ENCODE measurements at places on chromosomes 7 and 10. TPM values are rescaled to one million over a fixed set of nuclear protein-coding genes. Genes with fewer than 3 reads are reported as not detected.

DNA sequence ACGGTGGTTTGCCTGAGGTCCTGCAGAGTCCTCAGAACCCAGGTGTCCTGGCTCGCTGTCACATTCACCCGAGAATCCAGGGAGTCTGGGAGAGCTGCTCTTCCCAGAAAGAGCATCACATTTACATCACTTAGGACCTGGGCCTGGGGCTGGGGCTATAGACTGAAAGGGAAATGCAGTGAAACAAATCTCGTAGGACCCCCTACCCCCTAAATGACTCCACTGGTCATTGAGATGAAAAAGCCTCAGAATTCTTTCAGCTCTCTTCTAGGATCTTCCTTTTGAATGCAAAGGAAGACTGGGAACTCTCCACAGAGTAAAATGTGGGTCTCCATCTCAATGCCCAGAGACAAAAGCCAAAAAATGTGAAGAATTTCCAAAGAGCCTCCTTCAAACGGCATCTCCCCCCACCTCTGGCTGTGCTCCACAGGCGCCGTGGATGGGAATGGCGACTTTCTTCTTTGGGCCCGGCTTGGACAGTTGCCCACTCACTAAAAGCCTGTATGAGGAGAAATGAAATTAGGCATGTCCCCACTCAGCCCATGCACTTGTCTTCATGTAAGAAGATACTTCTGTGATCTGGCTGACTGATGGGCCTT, 49.0 kb upstream of the PODXL start:
- no peak for DNase-seq
- no peak overlapping the region for H3K27ac ChIP-seq
- no peaks in the 10 kb centered on the region for H3K36me3 ChIP-seq
- no peak overlapping the region for H3K4me3 ChIP-seq

GRCh38 chr7:77209479-77210139, 10.0 kb upstream of the FGL2 start:
- no peaks in the 10 kb centered on the region for H3K27me3 ChIP-seq
- H3K4me3 ChIP-seq: no peak overlapping the region
- no peak overlapping the region for H3K27ac ChIP-seq
- H3K36me3 ChIP-seq: no peaks in the 10 kb centered on the region

GRCh38 chr7:98745722-98746318, 124.0 kb downstream of the TMEM130 start:
- no peaks in the 10 kb centered on the region for H3K27me3 ChIP-seq
- no peak overlapping the region for H3K4me3 ChIP-seq
- peak; percentile 87 for DNase-seq
- no peaks in the 10 kb centered on the region for H3K4me1 ChIP-seq
- no peaks in the 10 kb centered on the region for H3K36me3 ChIP-seq
- H3K27ac ChIP-seq: no peak overlapping the region

The PRR15 gene
- total RNA-seq: 1.1 TPM

The EBLN1 gene
- total RNA-seq: not detected

The FAM25C gene
- not detected for total RNA-seq

The INMT gene
- total RNA-seq: 131 TPM

The ANKRD61 gene
- total RNA-seq: not detected

The DCLRE1C gene
- 16.6 TPM for total RNA-seq

Measured in aorta (tissue), 5 donors.